ENCODE measurements at places on chromosomes 12 and 14. TPM values are rescaled to one million over a fixed set of nuclear protein-coding genes. Genes with fewer than 3 reads are reported as not detected.

The NDRG2 gene
- 115 TPM for total RNA-seq

The FOXA1 gene
- 20.6 TPM for total RNA-seq

The DBX2 gene
- not detected for total RNA-seq

The PTHLH gene
- total RNA-seq: 2.8 TPM

The VRTN gene
- total RNA-seq: not detected

The FLRT2 gene
- total RNA-seq: 0.87 TPM

The FGF6 gene
- not detected for total RNA-seq

The DLK1 gene
- total RNA-seq: not detected

The DACT1 gene
- 0.29 TPM for total RNA-seq

The DDIT3 gene
- total RNA-seq: 7.5 TPM

The NFE2 gene
- not detected for total RNA-seq

The TTC9 gene
- 1.8 TPM for total RNA-seq

The PTCSC3 gene
- not detected for total RNA-seq

The SLC25A21 gene
- not detected for total RNA-seq

The GARIN6 gene
- not detected for total RNA-seq

GRCh38 chr14:63647696-63648410 lies 6.2 kb upstream of the WDR89 start:
- H3K27ac ChIP-seq: no peak overlapping the region
- H3K36me3 ChIP-seq: peaks cover 6% of the 10 kb centered on the region
- H3K4me3 ChIP-seq: no peak overlapping the region
- no peaks in the 10 kb centered on the region for H3K27me3 ChIP-seq
- DNase-seq: no peak

DNA sequence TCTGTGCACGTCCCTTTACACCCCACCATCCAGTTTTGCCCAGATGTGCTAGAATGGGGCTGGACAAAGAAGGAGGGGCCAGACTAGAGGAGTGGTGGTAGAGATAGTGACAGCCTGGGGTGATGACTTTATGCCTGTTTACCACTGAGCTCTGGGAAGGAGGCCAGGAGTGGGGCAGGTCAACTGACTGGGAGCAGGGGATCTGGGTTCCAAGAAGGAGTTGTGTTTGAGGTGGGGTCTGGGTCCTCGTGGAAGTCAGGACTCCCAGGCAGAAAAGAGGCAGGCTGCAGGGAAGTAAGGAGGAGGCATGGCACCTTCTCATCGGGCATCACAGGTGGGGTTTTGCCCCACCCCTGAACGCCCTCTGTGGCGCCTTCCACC lies 315 bp downstream of the LTB4R2 start:
- peak overlapping the region; percentile 80 for H3K27ac ChIP-seq
- no peaks in the 10 kb centered on the region for H3K27me3 ChIP-seq
- H3K4me3 ChIP-seq: peak overlapping the region; percentile 57
- peaks cover 49% of the 10 kb centered on the region for H3K4me1 ChIP-seq
- no peak for DNase-seq

DNA sequence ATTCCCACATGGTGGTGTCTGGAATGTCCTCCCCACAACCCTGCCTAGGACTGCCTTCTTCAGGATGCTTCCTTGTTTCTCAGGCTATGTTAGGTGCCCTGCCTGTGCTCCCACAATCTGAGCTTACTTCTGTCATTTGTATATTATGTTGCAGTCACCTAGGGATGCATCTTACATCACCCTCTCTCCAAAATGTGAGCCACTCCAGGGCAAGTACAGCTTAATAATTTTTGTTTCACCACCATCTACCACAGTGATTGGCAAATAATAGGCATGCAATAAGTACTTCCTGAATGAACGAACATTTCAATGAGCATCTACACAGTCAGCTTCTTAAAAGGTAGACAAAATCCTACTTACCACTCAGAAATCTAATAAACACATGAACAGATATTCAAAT lies 37.6 kb downstream of the ZFYVE26 start:
- no peaks in the 10 kb centered on the region for H3K27me3 ChIP-seq
- DNase-seq: no peak
- H3K4me1 ChIP-seq: no peaks in the 10 kb centered on the region
- peaks cover 100% of the 10 kb centered on the region for H3K36me3 ChIP-seq
- H3K4me3 ChIP-seq: no peak overlapping the region

GRCh38 chr12:102483466-102483865 lies 3.1 kb upstream of the IGF1 start:
- H3K4me1 ChIP-seq: peaks cover 18% of the 10 kb centered on the region
- H3K27me3 ChIP-seq: no peaks in the 10 kb centered on the region
- H3K4me3 ChIP-seq: no peak overlapping the region
- no peaks in the 10 kb centered on the region for H3K36me3 ChIP-seq

GRCh38 chr12:123099560-123100192 lies 51.2 kb downstream of the PITPNM2 start:
- no peaks in the 10 kb centered on the region for H3K36me3 ChIP-seq
- peak overlapping the region; percentile 82 for H3K27ac ChIP-seq
- peaks cover 23% of the 10 kb centered on the region for H3K4me1 ChIP-seq
- no peak for DNase-seq
- no peak overlapping the region for H3K4me3 ChIP-seq

- H3K27ac ChIP-seq: no peak overlapping the region
- DNase-seq: peak; percentile 78
- no peaks in the 10 kb centered on the region for H3K27me3 ChIP-seq
- no peaks in the 10 kb centered on the region for H3K4me1 ChIP-seq
- peaks cover 29% of the 10 kb centered on the region for H3K36me3 ChIP-seq
Observed at GRCh38 chr12:31682136-31682962, 22.9 kb downstream of the ETFBKMT start.

- H3K4me1 ChIP-seq: no peaks in the 10 kb centered on the region
- no peak for DNase-seq
- H3K4me3 ChIP-seq: no peak overlapping the region
- no peaks in the 10 kb centered on the region for H3K27me3 ChIP-seq
Observed at GRCh38 chr14:92768795-92769194, 20.4 kb upstream of the LGMN start.

DNA sequence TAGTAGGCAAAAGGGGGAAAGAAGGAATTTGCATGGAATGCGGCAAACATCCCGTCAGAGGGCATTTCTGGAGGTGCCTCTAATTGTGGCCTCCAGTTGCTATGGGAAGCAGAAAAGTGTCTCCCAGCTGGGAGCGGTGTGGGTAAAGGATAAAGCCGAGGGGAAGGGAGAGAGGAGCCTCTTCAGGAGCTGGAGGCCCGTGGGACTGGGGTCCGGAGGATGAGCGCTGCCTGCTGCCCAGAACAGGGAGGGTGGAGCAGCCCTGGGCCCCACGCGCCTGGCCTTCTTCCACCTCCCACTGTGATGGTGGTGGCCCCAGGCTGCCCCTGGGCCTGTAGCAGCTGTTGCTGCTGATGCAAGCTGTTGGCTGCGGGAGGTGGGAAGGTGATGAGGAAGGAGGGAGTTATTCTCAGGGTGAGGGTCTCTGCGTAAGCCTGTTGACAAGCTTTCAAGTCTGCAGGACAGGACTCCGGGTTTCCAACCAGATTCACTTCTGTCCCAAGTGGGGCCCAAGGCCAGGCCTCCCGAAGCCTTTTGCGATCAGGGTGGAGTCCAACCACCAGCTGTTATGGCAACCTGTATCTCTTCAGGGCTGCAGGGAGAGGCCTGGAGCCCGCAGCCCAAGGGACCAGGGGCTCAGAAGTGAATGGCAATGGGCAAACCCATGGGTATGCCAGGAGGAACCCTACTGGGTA lies 19.1 kb upstream of the PGF start:
- no peaks in the 10 kb centered on the region for H3K36me3 ChIP-seq
- H3K27ac ChIP-seq: no peak overlapping the region
- no peaks in the 10 kb centered on the region for H3K4me1 ChIP-seq
- H3K27me3 ChIP-seq: no peaks in the 10 kb centered on the region
- no peak overlapping the region for H3K4me3 ChIP-seq

- no peak overlapping the region for H3K4me3 ChIP-seq
- no peaks in the 10 kb centered on the region for H3K36me3 ChIP-seq
- H3K4me1 ChIP-seq: no peaks in the 10 kb centered on the region
- DNase-seq: no peak
Observed at GRCh38 chr12:125389061-125389697, 323.9 kb downstream of the AACS start.

- H3K4me1 ChIP-seq: no peaks in the 10 kb centered on the region
- no peak for DNase-seq
- no peaks in the 10 kb centered on the region for H3K27me3 ChIP-seq
- no peak overlapping the region for H3K4me3 ChIP-seq
Observed at GRCh38 chr12:123027726-123028445, 47.4 kb downstream of the ARL6IP4 start.

- H3K36me3 ChIP-seq: no peaks in the 10 kb centered on the region
- no peak overlapping the region for H3K27ac ChIP-seq
- no peaks in the 10 kb centered on the region for H3K4me1 ChIP-seq
- no peak for DNase-seq
- no peaks in the 10 kb centered on the region for H3K27me3 ChIP-seq
Observed at GRCh38 chr12:80766897-80767296, 50.2 kb downstream of the MYF5 start.

DNA sequence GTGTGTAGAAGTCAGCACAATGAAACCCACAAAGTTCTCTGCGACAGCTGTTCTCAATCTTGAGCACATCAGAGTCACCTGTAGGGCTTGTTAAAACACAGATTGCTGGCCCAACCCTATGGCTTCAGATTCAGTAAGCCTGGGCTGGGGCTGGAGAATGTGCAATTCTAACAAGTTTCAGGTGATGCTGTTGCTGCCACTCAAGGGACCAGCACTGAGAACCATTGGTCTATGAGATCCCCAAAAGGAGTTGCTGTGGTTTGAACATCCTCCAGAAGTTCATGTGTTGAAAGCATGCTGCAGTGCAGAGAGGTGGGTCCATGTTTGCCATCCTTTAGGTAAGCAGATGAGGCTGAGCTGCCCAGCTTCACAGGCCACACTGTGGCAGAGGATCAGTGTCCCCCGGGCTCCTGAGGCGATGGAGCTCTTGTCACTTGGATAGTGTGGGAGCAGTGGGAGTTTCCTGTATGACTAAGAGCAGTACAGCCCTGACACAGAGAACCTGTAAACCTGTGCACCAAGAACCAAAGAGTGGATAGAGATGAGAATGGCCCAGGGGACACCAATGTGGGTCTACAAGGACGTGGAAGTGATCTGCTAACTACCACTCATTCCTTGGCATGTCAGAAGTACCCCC lies 8.0 kb upstream of the RTRAF start:
- H3K4me3 ChIP-seq: no peak overlapping the region
- no peak for DNase-seq
- H3K36me3 ChIP-seq: no peaks in the 10 kb centered on the region
- no peak overlapping the region for H3K27ac ChIP-seq
- peaks cover 10% of the 10 kb centered on the region for H3K4me1 ChIP-seq
- no peaks in the 10 kb centered on the region for H3K27me3 ChIP-seq

DNA sequence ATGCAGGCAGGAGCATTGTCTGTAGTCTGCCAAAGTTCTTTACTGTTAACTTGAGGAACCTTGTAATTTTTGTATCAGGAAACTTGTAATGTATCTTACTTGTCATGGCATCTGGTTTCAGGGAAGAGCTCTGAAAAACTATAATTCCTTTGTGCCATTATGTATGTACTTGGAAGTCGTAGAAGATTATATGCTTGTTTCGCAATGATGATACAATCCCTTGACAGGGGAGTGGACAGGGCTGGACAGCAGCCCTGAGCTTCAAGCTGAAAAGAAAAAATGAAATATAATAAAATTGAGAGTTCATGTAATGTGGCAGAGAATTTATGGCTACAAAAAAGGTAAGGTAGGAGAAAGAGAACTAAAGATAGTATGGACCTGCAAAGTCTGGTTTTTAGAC lies 7.4 kb upstream of the DLGAP5 start:
- no peak overlapping the region for H3K27ac ChIP-seq
- no peak for DNase-seq
- no peaks in the 10 kb centered on the region for H3K4me1 ChIP-seq
- no peaks in the 10 kb centered on the region for H3K27me3 ChIP-seq
- no peak overlapping the region for H3K4me3 ChIP-seq

- no peak overlapping the region for H3K27ac ChIP-seq
- H3K4me3 ChIP-seq: no peak overlapping the region
- no peak for DNase-seq
- H3K36me3 ChIP-seq: no peaks in the 10 kb centered on the region
Observed at GRCh38 chr12:30902001-30902400, 24.5 kb upstream of the TSPAN11 start.

GRCh38 chr12:52872644-52873389 lies 24.0 kb upstream of the KRT78 start:
- peak overlapping the region; percentile 81 for H3K27ac ChIP-seq
- DNase-seq: no peak
- no peaks in the 10 kb centered on the region for H3K27me3 ChIP-seq
- H3K4me1 ChIP-seq: peaks cover 62% of the 10 kb centered on the region
- no peaks in the 10 kb centered on the region for H3K36me3 ChIP-seq
- no peak overlapping the region for H3K4me3 ChIP-seq

GRCh38 chr12:53004582-53004981 lies 1.7 kb upstream of the EIF4B start:
- no peak overlapping the region for H3K4me3 ChIP-seq
- H3K36me3 ChIP-seq: peaks cover 6% of the 10 kb centered on the region
- peaks cover 37% of the 10 kb centered on the region for H3K4me1 ChIP-seq
- DNase-seq: no peak

- no peak overlapping the region for H3K27ac ChIP-seq
- H3K36me3 ChIP-seq: no peaks in the 10 kb centered on the region
- peaks cover 55% of the 10 kb centered on the region for H3K4me1 ChIP-seq
- DNase-seq: no peak
Observed at GRCh38 chr14:105197211-105197641, 16.1 kb upstream of the NUDT14 start.

GRCh38 chr12:25041006-25041741 lies 92.3 kb upstream of the BCAT1 start:
- no peak for DNase-seq
- no peaks in the 10 kb centered on the region for H3K36me3 ChIP-seq
- H3K27ac ChIP-seq: no peak overlapping the region
- no peak overlapping the region for H3K4me3 ChIP-seq
- no peaks in the 10 kb centered on the region for H3K4me1 ChIP-seq

DNA sequence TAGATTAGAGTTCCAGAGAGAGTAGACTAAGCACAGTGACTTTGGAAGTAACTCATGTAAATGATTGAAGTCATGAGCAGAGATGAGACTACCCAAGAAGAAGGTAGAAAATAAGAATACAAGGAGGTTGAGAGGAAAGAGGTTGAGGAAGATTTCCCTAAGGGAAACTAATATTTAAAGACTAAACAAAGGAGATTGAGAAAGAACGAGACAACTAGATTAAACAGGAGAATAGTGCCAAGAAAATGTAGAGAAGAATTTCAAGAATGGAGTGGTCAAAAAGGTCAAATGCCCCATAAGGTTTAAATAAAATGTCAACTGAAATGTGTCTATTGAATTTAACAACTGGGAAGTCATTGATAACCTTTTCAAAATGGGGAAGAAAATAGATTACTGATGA lies 59.0 kb downstream of the RPS29 start:
- H3K27me3 ChIP-seq: no peaks in the 10 kb centered on the region
- no peak overlapping the region for H3K27ac ChIP-seq
- DNase-seq: no peak
- H3K4me3 ChIP-seq: no peak overlapping the region

DNA sequence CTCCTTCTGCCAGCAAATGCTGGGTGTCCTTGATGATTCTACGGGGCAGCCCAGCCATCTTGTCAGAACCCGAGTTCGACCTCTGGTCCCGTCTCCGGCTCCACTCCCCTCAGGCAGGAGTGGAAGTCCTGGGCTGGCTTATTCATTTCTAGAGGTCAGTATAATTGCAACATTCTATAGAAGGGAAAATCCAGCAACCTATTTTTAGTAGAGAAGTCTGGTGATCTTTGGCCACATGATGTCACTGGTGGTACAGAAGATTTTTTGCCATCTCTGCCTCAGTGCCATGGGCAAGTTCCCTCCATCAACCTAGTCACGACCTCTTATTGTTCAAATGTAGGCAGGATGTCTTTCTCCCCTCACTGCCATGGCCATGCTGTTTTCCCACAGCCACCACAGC lies 22.4 kb downstream of the OR10G2 start:
- no peak for DNase-seq
- H3K27ac ChIP-seq: no peak overlapping the region
- no peaks in the 10 kb centered on the region for H3K36me3 ChIP-seq
- H3K4me3 ChIP-seq: no peak overlapping the region
- H3K27me3 ChIP-seq: no peaks in the 10 kb centered on the region

GRCh38 chr14:81177225-81177624 lies 43.5 kb downstream of the GTF2A1 start:
- no peaks in the 10 kb centered on the region for H3K27me3 ChIP-seq

All from stomach (tissue), 19 donors.